ENCODE measurements at places on chromosomes 7 and 10.

GRCh38 chr7:150945853-150946420 is 32.2 kb downstream of the KCNH2 start:
- no peak for DNase-seq

- no peak for DNase-seq
Observed at GRCh38 chr10:89278900-89279392, 22.9 kb upstream of the IFIT2 start.

DNA sequence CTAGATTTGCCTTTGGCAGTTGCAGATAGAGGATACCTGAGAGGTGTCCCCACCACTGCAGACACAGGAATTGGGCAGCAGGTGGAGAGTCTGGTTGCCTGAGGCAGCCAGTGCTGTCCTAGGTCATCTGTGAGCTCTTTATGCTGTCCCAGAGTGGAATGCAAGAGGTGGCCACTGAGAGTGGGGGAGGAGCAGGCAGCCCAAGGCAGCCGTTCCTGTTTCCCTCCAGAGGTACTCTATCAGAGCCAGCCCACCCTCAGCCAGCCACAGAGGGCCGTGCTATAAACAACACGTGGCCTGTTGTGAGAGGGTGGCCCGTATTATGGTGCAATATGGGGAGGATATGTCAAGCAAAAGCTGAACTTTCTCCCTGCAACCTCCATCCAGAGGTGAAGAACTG is 8.5 kb downstream of the LRRC18 start:
- DNase-seq, result no peak

DNA sequence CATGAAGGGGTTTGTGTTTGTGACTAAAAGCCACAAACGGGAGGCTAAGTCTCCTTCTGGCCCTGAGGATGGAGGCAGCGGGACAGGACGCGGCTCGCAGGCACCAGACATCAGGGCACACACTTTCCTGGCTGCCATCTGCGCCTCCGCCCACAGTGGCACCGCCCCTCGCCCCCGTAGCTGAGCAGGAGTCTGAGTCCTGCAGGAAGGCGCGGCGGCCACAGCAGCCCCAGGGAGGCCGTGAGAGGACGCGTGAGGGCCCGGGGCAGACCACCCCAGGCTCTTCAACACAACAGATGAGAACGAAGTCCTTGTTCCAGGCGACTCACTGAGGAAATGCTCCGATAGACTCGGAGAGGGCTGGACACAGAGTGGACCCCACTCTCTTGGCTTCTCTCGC is 6.6 kb downstream of the ADGRA1 start:
- no peak for DNase-seq

DNA sequence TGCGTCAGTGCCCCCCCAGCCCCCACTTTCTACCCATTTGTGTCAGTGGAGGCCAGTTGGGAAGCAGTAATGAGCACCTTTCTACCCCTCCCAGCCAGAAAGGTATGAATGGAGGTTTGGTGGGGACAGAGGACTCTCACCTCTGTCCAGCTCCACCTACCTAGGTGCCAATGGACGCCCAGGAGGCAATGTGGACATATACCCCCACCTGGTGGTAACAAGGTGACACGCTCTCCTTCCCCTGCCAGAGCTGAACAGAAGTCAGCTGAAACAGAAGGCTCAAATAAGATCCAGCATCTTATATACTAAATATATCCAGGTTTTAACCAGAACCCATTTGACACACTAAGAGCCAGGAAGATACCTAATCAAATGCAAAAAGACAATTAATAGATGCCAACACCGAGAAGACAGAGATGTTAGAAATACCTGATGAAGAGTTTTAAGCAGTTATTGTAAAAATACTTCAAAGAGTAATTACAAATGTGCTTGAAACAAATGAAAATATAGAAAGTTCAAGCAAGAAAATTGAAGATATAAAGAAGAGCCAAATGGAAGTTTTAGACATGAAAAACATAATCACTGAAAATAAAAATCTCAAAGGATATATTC is 18.4 kb upstream of the SORCS3 start:
- no peak for DNase-seq
